HCEC 1CT (cell line): ENCODE measurements at places on chromosomes 6 and 20.

DNA sequence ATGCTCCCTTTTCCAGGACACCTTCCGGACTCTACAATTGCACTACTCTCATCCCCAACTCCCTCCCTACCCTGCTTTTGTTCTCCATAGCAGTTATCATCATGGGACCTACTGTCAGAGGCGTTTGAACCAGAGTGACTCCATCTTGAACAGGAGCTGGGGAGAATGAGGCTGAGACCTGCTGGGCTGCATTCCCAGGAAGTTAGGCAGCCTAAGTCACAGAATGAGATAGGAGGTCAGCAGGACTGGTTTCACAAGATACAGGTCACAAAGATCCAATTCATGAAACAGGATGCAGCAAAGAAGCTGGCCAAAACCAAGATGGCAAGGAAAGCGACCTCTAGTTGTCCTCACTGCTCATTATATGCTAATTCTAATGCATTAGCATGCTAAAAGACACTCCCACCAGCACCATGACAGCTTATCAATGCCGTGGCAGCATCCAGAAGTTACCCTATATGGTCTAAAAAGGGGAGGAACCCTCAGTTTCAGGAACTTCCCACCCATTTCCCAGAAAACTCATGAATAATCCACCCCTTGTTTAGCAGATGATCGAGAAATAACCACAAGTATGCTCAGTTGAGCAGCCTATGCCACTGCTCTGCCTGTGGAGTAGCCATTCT, 15.6 kb downstream of the SLC13A3 start:
- DNase-seq = no peak

- no peak for DNase-seq
Observed at GRCh38 chr6:25536781-25537180, 115.2 kb upstream of the SCGN start.

DNA sequence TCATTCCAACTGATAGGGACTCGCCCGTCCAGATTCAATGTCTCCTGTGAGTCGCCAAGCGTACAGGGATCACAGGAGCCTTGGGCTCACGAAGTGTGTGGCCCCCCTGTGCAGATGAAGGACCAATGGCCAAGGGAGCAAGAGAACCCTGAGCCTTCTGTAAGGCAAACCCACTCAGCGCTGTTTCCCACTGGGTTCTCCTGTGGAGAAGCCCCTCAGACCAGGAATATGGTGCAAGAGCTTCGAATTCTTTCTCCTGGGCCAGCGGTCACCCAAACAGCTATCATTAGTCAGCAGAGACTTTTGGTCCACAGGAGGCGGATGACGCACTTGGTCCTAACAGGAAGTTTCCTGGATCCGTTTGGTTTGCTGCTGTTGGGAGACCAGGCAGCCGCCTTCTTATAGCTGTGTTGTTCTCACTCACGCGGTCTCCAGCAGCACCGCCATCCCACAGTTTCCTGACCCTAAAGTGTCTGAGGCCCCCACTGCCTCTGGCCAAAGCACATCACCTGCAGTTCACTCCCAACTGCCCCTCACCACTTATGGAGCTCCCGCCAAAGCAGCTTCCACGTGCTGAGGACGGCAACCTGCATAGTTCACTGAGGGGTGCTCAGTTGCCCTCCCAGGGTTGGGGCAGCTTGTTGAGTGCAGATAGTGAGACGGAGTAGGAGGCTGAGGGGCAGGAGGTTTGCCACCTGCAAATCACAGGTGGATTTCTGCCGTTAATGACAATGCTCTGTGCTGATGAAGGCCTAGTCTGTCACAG, 268.6 kb downstream of the ERMARD start:
- no peak for DNase-seq

DNA sequence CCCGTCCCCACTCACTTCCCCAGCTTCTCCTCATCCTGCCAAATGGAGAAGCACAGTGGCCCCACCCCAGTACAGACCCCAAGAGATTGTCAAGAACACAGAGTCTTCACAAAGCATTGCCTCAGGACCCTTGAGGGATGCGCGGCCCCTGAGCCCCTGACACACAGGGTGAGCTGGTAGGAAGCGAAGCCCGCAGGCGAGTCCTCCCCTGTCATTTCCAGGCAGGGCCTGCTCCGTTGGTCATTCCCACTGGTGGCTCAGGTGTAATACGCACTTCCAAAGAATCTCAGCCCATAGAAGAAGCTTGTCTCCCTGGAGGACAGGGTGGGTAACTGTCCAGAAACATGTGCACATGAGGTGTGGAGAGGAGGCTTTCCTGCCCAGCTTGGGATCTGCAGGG, 404.2 kb downstream of the THBS2 start:
- no peak for DNase-seq

DNA sequence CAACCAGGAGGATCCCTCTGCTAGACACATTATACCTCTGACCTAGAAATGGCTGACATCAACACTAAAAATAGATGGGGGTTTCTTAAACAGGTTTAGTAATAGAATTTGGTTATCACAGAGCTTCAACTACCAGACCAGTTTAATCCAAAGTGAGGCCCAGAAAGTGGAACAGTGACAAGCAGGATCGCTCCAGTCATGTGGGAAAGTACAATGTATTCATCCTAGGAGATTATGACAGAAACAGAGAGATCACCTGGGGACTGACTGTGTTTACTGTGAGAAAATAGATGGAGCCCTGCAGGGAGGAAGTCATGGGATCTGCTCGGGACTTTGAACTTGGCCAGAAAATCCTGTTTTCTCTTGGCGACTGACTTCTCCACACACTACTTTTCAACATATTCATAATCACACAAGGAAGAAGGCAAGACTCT, 238.7 kb upstream of the SOX4 start:
- DNase-seq = no peak

DNA sequence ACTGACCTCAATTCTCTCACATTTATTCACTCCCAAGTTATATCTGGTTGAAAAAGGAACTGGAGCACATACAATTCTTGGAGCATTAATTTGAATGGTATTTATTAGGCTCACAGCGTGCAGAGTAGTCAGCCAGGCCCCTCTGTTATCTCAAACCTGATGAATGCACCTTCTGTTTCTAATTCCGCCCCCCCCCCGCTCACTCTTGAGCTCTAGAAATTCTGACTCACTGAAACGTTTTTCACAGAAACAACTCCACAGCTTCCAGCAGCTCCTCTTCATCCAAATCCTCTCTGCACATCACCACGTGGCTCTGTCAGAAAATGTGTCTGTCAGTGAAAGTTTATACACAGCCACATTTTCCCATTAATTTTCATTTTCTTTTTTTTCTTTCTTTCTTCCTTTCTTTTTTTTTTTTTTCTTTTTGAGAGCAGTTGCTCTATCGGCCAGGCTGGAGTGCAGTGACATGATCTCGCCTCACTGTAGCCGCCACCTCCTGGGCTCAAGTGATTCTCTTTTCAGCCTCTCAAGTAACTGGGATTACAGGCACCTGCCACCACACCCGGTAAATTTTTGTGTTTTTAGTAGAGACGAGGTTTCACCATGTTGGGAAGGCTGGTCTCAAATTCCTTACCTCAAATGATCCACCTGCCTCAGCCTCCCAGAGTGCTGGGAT, 109.4 kb downstream of the TBXT start:
- no peak for DNase-seq

- peak; percentile 85 for DNase-seq
Observed at GRCh38 chr20:6501061-6501460, 266.4 kb upstream of the BMP2 start.

DNA sequence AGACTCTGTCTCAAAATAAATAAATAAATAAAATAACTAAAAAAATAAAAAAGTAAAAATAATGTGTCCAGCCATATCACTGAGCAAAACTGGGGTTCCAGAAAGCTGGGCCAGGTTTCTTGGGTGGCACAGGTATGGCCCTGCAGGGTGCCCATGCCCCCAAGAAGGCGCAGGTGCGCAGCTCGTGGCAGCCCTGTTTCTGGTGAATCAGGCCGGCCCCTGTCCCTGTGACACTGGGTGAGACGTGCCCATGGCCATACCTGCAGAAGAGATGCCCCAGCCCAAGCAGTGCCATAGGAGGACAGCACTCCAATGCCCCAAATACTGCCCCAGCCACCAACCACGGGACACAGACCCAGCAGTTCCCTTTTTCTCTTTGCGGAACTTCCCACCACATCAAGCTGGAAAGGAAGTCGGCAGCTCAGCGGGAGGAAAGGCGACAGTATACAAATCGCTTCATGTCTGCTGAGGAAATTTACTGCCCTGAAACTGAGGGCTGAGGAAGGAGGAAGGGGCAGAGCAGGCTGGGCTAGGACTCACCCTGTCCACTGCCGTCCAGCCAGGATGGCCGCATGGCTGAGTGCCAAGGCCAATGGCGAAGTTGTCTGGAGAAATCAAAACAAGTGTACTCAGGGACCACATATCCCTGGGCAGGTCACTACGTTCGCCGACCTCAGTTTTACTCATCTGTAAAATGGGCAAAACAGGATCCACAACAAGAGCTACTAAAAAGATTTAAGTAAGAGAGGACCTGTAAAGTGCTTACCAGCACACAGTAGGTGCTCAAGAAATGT, 55.4 kb downstream of the PREX1 start:
- DNase-seq = no peak

DNA sequence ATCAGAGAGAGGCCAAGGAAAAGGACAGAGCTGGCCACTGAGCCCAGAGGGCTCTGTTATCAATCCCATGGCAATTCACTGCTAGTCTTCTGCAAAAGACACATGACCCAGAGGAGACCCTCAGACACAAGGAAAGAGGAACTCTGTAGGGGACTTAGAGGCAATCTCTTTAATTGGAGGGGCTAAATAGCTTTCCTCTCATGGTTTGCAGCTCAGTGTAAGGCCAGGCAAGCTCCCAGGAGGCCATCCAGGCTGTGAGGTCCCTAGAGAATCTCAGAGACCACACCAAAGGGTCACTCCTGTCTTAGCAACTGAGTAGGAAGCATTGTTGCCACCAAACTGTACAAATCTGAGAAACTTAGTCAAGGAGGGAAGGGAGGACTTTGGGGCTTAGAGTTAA, 10.0 kb upstream of the HLA-DOA start:
- DNase-seq = no peak

- DNase-seq = no peak
Observed at GRCh38 chr6:107894809-107895396, 63.1 kb downstream of the SEC63 start.

DNA sequence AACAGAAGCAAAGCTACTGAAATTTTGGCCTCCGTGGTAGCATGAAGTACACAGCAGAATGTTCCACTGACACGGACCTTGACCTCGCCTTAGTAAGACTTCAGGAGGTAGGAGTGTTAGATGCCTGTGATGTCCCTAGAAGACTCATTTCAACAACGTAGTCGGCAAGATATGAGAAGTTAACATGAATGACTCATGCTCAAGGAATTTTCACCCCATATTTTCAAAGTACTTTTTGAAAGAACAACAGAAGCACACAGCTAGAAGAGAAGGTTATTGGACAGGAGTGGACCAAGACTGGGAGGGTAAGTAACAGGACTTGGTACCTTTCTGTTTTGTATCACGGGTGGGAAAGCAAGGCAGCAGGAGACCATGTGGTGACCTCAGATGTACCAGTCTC, 78.0 kb downstream of the DZANK1 start:
- DNase-seq = peak; percentile 78

- peak; percentile 26 for DNase-seq
Observed at GRCh38 chr20:49028684-49029083, 17.4 kb upstream of the CSE1L start.
